ENCODE measurements at places on chromosomes 4 and X.

GRCh38 chr4:107740381-107740780, 20.3 kb upstream of the PAPSS1 start:
- no peak for DNase-seq

DNA sequence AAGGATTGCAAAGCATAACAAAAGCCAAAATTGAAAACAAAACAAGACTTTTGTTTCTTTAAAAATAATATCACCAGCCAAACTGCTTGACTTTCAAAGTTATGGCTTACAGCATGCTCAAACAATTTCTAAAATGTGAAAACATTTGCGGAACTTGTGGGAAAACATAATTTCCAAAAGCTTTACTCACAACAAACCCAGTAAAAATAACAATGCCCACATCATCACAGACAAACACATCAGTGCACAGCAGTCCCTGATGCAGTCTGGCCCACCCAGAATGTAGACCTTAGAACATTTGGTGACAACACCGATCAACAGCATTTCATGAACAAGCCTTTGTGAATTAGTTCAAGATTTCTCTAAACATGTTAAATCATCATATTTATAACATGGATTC, 98.9 kb downstream of the ARHGAP6 start:
- DNase-seq = no peak

DNA sequence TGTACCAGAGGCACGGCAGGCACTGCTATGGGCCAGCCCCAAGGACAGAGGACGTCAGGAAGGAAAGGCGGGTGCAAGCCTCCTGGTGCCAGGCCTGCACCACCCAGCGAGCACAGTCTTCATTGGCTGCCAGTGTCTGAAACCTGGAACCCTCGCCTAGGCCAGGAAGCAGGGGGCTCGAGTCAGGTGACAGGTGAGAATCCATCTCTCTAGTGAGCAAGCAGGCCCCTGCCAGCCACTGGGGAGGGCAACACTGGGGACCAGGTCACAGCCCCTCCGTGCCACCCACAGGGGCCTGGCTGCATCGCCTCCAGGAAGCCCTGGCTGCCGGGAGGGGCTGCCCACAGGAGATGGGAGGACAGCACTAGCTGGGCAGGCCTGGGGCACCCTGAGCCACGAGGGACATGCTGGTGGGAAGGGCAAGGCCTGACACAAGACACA, 6.9 kb upstream of the HAUS3 start:
- DNase-seq = no peak

GRCh38 chr4:138671606-138672084, 343.9 kb upstream of the NOCT start:
- no peak for DNase-seq

DNA sequence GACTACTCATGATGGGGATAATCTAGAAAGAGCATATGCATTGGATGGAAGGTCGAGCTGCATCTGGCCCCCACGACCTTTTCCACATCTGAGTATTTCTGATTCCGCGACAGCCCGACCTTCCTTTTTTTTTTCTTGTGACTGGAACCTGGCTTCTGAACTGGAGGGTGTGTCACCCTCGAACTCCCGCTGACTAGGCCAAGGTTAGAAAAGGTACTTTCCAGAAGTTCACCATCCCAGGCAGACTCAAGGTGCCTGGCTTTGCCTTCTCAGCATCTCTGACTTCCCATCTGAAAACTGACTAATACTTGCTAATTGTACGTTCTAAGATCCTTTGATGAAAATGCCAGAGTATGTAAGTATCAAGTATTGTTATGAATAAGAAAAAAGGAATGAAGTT, 49.3 kb upstream of the CD40LG start:
- DNase-seq = no peak

GRCh38 chr4:158193171-158193749, 17.0 kb upstream of the TMEM144 start:
- no peak for DNase-seq
